ENCODE measurements at places on chromosomes 5 and 9. TPM values are rescaled to one million over a fixed set of nuclear protein-coding genes. Genes with fewer than 3 reads are reported as not detected.
A peak's percentile ranks its signal among the peaks of the same experiment; 100 is the strongest.

Gene C1QTNF3
- 2.1 TPM for total RNA-seq

Gene CENPH
- total RNA-seq = 86.4 TPM

Gene PHF24
- 0.53 TPM for total RNA-seq

Gene PRKAA1
- 30.2 TPM for total RNA-seq

Gene SLC27A6
- 3.6 TPM for total RNA-seq

Gene CDHR2
- 1.1 TPM for total RNA-seq

Gene PCDHGA8
- total RNA-seq = 2.1 TPM

Gene ISL1
- not detected for total RNA-seq

- no peak overlapping the region for H3K27ac ChIP-seq
- H3K4me1 ChIP-seq = peaks cover 44% of the 10 kb centered on the region
- H3K4me3 ChIP-seq = no peak overlapping the region
- no peaks in the 10 kb centered on the region for H3K27me3 ChIP-seq
- peaks cover 6% of the 10 kb centered on the region for H3K36me3 ChIP-seq
- DNase-seq = no peak
Measured at GRCh38 chr9:2414465-2414864, 207.1 kb upstream of the VLDLR start.

- H3K27ac ChIP-seq = no peak overlapping the region
- DNase-seq = no peak
- H3K36me3 ChIP-seq = no peaks in the 10 kb centered on the region
- no peak overlapping the region for H3K4me3 ChIP-seq
Measured at GRCh38 chr5:14077501-14077900, 65.6 kb upstream of the TRIO start.

GRCh38 chr9:36456480-36457065 is 56.5 kb upstream of the RNF38 start:
- H3K36me3 ChIP-seq = peaks cover 22% of the 10 kb centered on the region
- peaks cover 27% of the 10 kb centered on the region for H3K4me1 ChIP-seq
- 0 out of 2 replicates have a peak overlapping the region, but pooled peaks have one; percentile 2 for H3K27ac ChIP-seq
- no peaks in the 10 kb centered on the region for H3K27me3 ChIP-seq

DNA sequence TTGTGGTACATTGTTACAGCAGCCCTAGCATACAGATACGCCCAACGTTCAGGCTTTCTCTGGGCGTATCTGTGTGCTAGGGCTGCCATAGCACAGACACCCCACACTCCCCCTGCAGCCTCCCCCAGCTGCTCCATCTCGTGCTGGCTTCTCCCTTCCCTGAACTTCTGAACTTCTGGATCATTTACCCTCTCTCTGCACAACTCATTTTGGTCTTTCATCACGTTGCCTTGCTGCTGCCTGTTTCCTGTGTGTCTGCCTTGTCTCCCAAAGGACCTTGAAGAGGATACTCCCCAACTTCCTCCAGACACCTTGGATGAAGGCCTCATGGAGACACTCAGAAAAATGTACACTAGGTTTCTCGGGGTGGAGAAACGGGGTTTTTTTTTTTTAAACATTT is 37.3 kb downstream of the SLIT3 start:
- H3K27me3 ChIP-seq = no peaks in the 10 kb centered on the region
- no peak overlapping the region for H3K27ac ChIP-seq
- no peak overlapping the region for H3K4me3 ChIP-seq
- no peaks in the 10 kb centered on the region for H3K36me3 ChIP-seq
- no peak for DNase-seq

DNA sequence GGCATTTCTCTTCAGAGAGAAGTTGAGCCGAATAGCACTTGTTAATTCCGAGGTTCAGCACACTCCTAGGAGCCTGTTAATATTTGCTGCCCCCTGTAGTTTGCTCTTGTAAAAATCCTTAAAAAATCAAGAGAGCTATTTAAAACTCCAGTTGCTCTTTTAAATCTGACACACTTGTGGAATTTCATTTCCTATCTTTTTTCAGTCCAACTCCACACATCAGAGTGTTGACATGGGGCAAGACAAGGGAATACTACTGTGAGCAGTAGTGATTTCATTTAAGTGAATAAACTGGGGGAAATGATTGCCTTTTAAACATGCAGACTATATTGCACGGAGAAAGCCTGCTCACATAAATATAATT is 1096.3 kb upstream of the DMAC1 start:
- no peak for DNase-seq
- H3K27ac ChIP-seq = no peak overlapping the region
- no peak overlapping the region for H3K4me3 ChIP-seq
- H3K27me3 ChIP-seq = no peaks in the 10 kb centered on the region
- H3K4me1 ChIP-seq = peaks cover 10% of the 10 kb centered on the region

DNA sequence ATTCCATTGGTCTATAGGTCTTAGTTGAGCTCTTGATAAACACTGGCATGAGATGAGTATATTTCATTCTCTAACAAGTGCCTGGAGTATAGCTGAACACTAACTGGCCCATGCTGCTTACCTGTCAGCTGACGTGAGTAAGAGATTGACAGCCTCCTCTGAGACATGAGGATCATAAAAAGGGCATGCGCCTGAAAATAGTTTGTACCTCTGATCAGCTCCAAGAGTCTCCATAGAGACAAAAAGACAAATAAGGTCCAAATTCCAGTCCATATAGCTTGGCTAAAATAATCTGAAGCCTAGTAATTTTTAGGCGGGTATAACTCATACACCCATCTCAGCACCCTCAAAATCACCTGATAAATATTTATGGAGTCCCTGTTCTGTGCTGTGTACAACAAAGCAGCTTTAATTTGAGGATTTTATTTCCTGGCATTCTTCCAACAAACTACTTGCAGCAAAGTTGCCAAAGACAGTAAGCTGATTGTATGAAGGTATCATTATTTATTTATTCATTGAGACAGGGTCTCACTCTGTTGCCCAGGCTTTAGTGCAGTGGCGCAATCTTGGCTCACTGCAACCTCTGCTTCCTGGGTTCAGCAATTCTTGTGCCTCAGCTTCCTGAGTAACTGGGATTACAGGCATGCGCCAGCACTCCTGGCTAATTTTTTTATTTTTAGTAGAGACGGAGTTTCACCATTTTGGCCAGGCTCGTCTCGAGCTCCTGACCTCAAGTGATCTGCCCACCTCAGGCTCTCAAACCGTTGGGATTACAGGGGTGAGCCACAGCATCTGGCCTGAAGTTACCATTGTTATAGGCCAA is 16.2 kb upstream of the FSD1L start:
- H3K27ac ChIP-seq = no peak overlapping the region
- no peaks in the 10 kb centered on the region for H3K27me3 ChIP-seq
- H3K4me3 ChIP-seq = no peak overlapping the region
- no peaks in the 10 kb centered on the region for H3K36me3 ChIP-seq

GRCh38 chr9:123089790-123090189 is 56.3 kb downstream of the GPR21 start:
- peaks cover 53% of the 10 kb centered on the region for H3K36me3 ChIP-seq
- H3K4me1 ChIP-seq = peaks cover 18% of the 10 kb centered on the region
- no peaks in the 10 kb centered on the region for H3K27me3 ChIP-seq
- no peak overlapping the region for H3K4me3 ChIP-seq

GRCh38 chr5:96196407-96196806 is 234.8 kb upstream of the ELL2 start:
- no peak overlapping the region for H3K27ac ChIP-seq
- H3K4me3 ChIP-seq = no peak overlapping the region
- H3K27me3 ChIP-seq = no peaks in the 10 kb centered on the region

- no peak overlapping the region for H3K4me3 ChIP-seq
- H3K36me3 ChIP-seq = peaks cover 12% of the 10 kb centered on the region
- no peak overlapping the region for H3K27ac ChIP-seq
- H3K27me3 ChIP-seq = no peaks in the 10 kb centered on the region
- no peak for DNase-seq
Measured at GRCh38 chr9:80326105-80326504, 754.3 kb downstream of the TLE4 start.

DNA sequence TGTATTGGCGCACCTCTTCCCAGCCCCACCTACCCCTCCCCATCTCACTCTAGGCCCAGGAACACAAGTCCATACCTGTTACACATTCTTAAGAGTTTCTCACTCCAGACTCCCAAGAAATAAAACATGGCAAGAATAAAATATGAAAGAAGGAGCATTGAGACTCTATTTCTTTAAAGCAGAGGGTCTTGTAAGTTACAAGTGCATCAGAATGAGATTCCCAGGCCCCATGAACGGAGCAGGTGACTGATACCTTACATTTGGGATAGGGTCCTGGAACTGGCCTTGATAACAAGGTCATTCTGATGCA is 5.7 kb downstream of the EGR1 start:
- peaks cover 33% of the 10 kb centered on the region for H3K27me3 ChIP-seq
- H3K4me1 ChIP-seq = peaks cover 12% of the 10 kb centered on the region
- DNase-seq = no peak
- no peak overlapping the region for H3K4me3 ChIP-seq
- peaks cover 22% of the 10 kb centered on the region for H3K36me3 ChIP-seq

- no peak overlapping the region for H3K27ac ChIP-seq
- peaks cover 3% of the 10 kb centered on the region for H3K36me3 ChIP-seq
- no peak for DNase-seq
- H3K4me3 ChIP-seq = no peak overlapping the region
- H3K27me3 ChIP-seq = no peaks in the 10 kb centered on the region
Measured at GRCh38 chr5:131245948-131246347, 17.9 kb upstream of the CDC42SE2 start.

DNA sequence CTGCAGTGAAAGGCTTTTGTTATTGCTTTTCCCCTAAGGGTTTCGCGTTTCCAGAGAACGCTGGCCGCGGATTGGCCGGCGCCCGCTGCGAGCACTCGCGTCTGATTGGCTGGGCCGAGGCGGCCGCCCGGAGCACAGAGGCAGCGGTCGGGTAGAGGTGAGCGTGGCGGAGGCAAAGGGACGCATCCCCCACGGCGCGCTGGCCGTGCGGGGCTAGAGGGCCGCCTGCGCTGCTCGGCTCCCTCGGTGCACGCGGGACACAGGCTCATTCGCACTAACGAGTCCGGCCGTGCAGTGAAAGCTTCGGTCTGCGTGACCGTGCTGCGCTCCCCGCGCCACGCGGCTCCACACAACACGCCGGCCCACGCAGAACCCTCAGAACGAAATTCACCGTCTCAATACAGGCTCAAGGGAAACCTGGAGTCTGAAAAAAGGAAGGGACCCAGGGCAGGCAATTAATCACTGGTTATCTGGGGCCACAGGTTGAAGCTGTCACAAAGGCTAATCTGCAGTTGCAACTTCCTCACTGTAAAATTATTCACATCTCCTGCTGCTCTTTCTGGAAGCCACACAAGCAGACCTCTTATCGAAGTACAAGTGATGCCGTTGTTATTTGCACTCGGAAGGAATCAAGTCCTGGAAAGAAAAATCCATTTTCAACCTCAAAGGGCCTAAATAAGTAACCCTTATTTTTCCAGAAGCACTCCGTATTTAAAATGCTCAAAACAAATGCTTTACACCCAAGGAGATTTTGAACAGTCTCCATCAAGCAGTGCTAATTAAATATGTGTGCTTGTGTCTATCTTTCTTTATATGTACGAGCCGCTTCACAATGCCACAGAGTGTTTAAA is 94.6 kb downstream of the ZNF608 start:
- peaks cover 53% of the 10 kb centered on the region for H3K4me1 ChIP-seq
- peak; percentile 81 for DNase-seq
- H3K4me3 ChIP-seq = peak overlapping the region; percentile 63
- H3K36me3 ChIP-seq = peaks cover 25% of the 10 kb centered on the region

DNA sequence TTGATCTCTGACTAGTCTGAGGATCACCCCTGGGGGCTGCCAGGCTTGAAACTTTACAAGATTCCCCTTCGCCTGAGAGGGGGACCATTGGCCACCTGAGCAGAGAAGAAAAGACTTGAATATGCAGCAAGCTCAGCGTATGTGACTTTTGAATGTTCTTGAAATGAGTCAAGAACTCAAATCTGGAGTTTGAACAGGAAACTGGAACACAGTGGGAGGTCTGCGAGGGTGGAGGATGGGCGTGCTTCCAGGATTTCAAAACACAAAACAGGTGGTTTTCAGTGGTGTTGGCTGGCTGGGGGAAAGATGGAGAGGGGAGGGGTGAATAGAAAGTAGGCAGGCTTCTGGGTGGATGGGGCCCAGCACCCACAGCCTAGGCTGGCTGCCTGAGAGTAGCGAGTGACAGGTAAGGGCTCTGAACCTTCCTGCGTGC is 40.6 kb downstream of the TMEM174 start:
- H3K36me3 ChIP-seq = peaks cover 19% of the 10 kb centered on the region
- DNase-seq = no peak
- peaks cover 65% of the 10 kb centered on the region for H3K27me3 ChIP-seq
- H3K4me1 ChIP-seq = peaks cover 23% of the 10 kb centered on the region
- H3K27ac ChIP-seq = peak overlapping the region; percentile 39
- no peak overlapping the region for H3K4me3 ChIP-seq

- no peak overlapping the region for H3K27ac ChIP-seq
- H3K4me3 ChIP-seq = no peak overlapping the region
- peaks cover 32% of the 10 kb centered on the region for H3K4me1 ChIP-seq
- no peak for DNase-seq
- no peaks in the 10 kb centered on the region for H3K36me3 ChIP-seq
Measured at GRCh38 chr5:91865915-91866314, 482.8 kb upstream of the ARRDC3 start.

- peak within 1 kb of the TSS; percentile 77 for H3K27ac ChIP-seq
- peaks cover 2% of the 10 kb centered on the region for H3K27me3 ChIP-seq
- peaks cover 15% of the 10 kb centered on the region for H3K4me1 ChIP-seq
- peaks cover 4% of the 10 kb centered on the region for H3K36me3 ChIP-seq
- peak; percentile 82 for DNase-seq
- H3K4me3 ChIP-seq = peak within 1 kb of the TSS; percentile 88
Measured at GRCh38 chr5:113513384-113514288, at the start of gene YTHDC2. TSS of gene YTHDC2 (plus strand) at chr5:113513694. CDS start at chr5:113513896, 202 bp downstream.

- no peaks in the 10 kb centered on the region for H3K27me3 ChIP-seq
- no peak for DNase-seq
- H3K27ac ChIP-seq = no peak overlapping the region
- peaks cover 6% of the 10 kb centered on the region for H3K4me1 ChIP-seq
- no peaks in the 10 kb centered on the region for H3K36me3 ChIP-seq
- no peak overlapping the region for H3K4me3 ChIP-seq
Measured at GRCh38 chr5:137566118-137566541, 67.0 kb upstream of the SPOCK1 start.

DNA sequence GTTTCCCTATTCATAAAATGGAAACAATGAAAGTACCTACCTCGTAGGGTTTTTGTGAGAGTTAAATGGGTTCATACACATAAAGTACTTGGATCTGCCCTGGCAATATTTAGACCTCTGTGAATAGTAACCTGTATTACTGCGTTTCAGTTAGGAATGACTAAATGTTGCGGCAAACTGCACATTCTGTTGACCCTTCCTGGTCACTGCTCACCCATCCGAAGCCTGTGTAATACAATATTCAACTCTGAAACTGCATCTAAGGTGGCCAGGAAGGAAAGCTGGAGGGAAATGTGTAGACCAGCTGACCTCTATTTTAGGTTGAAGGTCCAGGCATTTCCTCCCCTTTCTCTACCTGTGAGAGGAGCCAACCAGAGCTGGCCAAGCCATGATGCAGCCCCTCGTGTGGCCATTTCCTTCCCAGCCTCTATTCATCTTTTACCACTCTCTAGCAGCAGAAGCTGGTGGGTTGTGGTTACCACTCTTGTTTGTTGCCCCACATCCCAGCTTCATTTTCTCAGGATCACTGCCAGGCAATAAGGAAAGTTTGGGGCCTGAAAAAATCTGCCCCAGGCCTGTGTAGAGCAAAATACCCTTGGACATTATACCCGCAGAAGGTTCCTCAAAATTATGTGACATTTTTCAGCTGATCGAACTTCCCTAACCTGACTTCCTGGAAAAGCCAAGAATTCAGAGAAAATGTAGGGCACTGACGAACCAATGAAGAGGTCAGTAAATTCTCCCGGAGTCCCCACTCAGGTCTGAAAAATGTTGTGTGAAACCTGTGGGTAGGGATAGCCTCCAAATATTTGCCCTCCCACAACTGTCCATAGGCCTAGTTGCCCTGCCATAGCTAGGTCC is 20.5 kb upstream of the PDCD1LG2 start:
- no peak overlapping the region for H3K4me3 ChIP-seq
- H3K27me3 ChIP-seq = no peaks in the 10 kb centered on the region
- peaks cover 20% of the 10 kb centered on the region for H3K4me1 ChIP-seq
- no peak for DNase-seq
- no peak overlapping the region for H3K27ac ChIP-seq

Data from WTC11 (cell line).